ENCODE measurements at places on chromosomes 2 and 18.

DNA sequence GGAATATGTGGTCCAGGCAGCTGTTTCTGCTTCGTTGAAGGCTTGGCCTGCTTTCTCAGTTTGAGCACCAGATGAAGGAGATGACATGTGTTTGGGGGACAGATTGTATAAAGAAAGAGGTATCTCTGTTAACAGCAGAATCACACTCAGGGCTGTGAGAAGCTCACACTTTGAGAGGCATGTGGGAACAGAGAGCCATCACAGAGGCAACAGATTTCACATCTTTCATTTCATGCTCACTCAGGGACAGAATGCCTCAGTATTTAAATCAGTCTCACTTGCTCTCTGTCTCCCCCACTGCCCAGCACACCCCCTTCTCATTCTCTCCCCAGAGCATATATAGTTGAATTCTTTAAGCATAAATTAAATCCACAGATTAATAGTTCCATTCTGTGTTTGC lies 37.4 kb downstream of the KIAA2012 start:
- DNase-seq: peak; percentile 27

GRCh38 chr2:238167761-238168160 lies 9.0 kb downstream of the ERFE start:
- DNase-seq: no peak

GRCh38 chr2:159803235-159803962 lies 5.4 kb upstream of the CD302 start:
- DNase-seq: no peak

GRCh38 chr2:33785201-33786106 lies 186.4 kb upstream of the FAM98A start:
- DNase-seq: no peak

- no peak for DNase-seq
Measured at GRCh38 chr18:51588616-51589015, 391.1 kb upstream of the MEX3C start.

DNA sequence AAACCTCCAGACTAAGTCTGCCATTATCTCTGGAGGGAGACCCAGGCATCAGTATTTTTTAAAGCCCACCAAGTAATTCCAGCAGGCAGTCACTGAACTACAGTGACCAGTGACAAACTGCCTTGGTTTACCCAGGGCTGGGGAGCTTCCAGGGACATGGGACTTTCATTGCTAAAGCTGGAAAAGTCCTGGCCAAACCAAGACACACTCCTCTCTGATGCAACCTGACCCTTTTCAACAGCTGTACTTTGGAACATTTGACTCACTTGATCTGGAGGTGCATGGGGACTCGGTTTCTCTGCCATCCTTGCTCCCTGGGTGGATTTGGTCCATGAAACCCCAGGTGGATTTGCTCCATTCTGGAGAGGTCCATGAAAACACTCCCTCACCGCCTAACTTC lies 7.0 kb downstream of the MRO start:
- DNase-seq: no peak

GRCh38 chr2:86675511-86676015 lies 44.5 kb upstream of the RMND5A start:
- no peak for DNase-seq

- DNase-seq: peak; percentile 27
Measured at GRCh38 chr18:49021433-49022129, 70.8 kb upstream of the SMAD7 start.

DNA sequence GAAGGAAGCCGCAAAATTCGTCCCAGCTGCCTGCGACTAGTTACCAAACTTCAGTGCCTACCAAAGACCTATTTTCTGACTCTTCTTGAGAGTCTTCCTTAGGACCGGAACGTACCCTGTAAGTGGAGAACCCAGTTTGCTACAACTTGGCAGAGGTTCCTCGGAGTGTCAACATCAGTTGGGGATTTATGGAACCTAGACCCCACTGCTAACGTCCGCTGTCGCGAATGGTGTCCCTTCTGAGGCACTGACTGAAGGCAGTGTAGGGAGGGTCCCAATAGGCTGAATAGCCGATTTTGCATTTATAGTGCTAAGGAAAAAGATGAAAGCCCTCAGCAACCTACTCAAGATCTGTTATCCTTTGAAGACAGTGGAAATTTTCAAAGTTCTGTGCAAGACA lies 568 bp upstream of the STK17B start:
- peak; percentile 28 for DNase-seq

GRCh38 chr2:217108086-217108485 lies 248.2 kb upstream of the TNP1 start:
- DNase-seq: no peak

GRCh38 chr2:211737282-211737681 lies 801.3 kb downstream of the ERBB4 start:
- DNase-seq: no peak

GRCh38 chr2:152466980-152467676 lies 132.2 kb downstream of the FMNL2 start:
- DNase-seq: no peak

DNA sequence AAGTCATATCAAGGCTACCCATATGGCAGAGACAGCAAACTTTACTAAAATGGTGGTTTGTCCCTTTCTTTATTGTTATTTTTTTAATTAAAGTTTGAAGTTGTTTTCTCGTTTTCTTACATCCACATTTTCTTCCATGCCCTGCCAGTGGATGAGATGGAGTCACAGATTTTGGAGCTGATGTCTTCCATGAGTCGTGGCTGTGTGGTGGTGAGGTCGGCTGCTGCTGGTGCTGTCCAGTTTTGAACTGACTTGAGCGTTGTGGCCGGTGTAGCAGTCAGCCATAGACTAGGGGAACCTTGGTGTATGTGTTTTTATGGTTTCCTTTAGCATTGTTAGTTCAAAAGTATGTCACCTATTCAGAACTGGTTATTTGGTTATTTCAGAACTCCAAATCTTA lies 182.8 kb downstream of the SH3RF3 start:
- DNase-seq: no peak

- DNase-seq: no peak
Measured at GRCh38 chr2:153939124-153939796, 67.5 kb downstream of the GALNT13 start.

GRCh38 chr2:137173463-137173862 lies 408.1 kb downstream of the THSD7B start:
- DNase-seq: no peak

- no peak for DNase-seq
Measured at GRCh38 chr2:1795261-1796231, 51.2 kb upstream of the PXDN start.

DNA sequence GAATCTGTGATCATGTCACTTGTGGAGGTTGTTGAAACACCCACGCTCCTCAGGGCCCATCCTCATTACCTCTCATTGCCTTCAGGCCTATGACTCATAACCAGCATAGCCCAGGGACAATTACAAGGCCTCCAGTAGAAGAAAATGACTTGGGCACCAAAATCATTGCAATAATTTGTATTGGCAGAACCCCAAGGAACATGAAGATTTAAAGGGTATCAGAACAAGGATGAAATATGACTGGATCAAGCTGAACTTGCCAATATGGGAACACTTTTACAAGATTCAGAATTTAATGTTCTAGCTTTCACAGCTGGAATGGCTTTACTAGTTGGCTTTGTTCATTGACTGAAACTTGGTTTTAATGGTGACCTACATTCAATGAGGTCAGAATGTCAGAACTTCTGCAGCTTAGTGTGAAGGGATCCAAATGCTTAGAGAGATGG lies 156.4 kb downstream of the COPS8 start:
- DNase-seq: no peak

- peak; percentile 85 for DNase-seq
Measured at GRCh38 chr18:58045242-58046092, 1.4 kb downstream of the NEDD4L start.

DNA sequence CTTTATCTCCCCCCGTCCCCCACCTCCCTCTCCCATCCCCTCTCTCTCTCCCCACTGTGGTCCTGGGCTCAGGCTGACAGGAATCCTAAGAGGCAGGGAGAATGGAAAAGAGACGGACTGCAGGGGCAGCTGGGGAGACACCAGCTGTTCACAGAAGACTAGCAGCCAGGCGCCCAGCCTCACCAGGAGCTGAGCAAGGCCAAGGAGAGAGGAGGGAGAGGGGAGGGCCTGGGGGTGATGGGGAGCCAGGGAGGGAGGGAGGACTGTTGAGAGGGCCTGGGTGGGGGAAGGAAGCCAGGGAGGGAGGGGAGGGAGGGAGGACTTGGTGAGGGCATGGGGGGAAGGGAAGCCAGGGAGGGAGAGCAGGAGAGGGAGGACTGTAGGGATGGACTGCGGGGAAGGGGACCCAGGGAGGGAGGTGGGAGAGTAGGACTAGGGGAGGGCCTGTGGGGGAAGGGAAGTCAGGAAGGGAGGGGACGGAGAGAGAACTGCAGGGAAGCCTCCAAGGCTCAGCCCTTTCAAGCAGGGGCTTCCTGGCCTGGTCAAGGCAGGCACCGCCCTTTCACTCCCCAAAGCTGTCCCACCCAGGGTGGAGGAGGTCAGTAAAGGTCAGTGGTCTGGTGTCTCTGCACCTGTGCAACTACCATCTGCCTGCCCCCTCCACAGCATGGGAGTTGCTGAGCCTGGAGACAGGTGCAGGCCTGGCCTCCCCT lies 517.7 kb upstream of the MYT1L start:
- DNase-seq: peak; percentile 97

DNA sequence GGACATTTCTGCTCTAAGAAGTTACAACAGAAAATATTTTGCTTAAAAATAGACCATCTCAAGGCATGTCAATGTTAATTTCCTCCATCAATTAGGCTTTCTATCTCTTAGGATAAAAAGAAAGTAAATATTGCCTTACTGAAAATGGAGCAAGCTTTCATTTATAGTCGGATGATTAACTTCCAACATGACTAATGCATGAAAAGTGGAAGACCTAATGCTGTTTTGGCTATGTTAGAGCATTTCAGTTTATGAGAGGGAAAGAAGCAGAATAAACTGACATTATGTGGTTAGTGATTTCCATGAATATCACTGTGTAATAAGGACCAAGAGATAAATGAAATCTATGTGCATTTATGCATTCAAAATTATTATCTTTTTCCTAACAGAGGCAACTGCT lies 475.2 kb upstream of the UBE2E3 start:
- DNase-seq: no peak

- no peak for DNase-seq
Measured at GRCh38 chr2:32363597-32363996, 6.8 kb downstream of the BIRC6 start.

GRCh38 chr2:161438598-161438997 lies 22.5 kb downstream of the TBR1 start:
- DNase-seq: no peak

- DNase-seq: no peak
Measured at GRCh38 chr2:37377187-37377532, 32.7 kb downstream of the QPCT start.

- peak; percentile 17 for DNase-seq
Measured at GRCh38 chr18:75527848-75528685, 100.6 kb upstream of the SMIM21 start.

- no peak for DNase-seq
Measured at GRCh38 chr2:174585657-174586252, 11.8 kb downstream of the WIPF1 start.

DNA sequence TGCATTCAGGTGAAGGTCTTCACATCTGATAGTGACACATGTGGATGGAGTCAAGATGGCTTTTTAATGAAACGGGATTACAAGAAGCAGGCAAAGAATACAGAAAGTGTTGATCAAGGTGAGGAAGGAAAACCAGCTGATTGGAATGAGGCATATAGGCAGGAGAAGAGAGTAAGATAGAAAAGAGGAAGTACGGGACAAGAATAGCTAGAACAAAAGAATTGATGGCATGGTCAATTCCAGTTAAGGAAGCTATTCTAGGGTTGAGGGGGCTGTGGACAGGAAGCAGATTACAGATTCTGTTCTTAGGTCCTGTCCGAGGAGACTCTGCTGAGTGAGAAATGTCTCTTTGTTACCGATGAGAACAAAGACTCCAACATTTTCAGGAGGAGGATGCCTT lies 13.2 kb upstream of the NCK2 start:
- no peak for DNase-seq

GRCh38 chr18:56678836-56679565 lies 27.8 kb downstream of the WDR7 start:
- no peak for DNase-seq

- DNase-seq: no peak
Measured at GRCh38 chr18:38023871-38024270, 458.3 kb upstream of the CELF4 start.

DNA sequence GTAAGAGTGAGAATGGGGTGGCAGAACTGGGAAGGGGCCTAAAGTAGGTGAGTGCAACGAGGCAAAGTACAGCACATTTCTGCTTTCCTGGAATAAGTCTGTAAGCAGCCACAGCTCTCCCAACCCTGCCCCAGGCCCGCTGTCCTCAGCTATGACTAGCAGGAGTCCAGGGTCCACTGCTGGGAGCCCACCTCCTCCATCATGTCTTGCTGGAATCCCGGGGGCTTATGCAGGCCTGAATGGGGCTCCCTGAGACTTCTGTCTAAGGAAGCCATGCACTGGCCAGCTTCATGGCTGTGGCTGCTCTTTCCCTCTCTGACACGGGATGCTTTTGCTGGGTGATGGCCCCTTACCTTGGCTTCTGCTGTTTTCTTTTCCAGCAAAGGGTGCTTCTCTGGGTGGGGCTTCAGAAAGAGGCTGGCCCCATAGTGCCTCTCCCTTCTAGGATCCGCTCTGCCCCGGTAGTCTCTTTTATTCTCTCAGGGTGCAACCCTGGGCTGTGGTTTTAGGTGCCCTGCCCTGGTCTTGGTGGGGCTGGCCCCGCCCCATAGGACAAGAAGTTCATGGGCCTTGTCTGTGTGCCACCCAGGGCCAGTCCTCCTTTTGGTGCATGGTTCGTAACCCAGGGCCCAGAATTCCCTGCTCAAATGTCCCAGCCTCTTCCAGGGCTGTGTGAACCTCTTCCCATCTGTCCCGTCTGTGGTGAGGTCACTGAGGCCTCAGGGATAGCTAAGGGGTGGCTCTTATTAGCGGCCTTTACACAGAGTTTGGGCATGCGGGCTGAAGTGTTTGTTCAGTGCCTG lies 33.8 kb upstream of the POLE4 start:
- no peak for DNase-seq

DNA sequence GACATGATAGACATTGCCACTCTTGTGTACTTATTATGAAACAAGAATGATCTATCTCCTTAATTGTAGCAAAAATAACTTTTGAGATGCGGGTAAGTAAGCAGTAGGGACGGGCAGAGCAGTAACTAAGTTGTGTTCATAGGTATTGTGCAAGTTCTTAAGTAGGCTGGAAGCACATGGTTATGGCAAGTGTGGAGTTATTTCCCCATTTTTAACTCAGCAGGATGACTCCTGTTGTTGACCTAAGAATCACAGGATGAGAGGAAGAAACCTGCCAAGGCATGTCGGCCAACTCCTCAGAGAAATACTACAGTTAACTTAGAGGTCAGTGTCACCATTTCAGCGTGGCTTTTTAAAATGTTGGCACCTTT lies 51.1 kb upstream of the FN1 start:
- no peak for DNase-seq

DNA sequence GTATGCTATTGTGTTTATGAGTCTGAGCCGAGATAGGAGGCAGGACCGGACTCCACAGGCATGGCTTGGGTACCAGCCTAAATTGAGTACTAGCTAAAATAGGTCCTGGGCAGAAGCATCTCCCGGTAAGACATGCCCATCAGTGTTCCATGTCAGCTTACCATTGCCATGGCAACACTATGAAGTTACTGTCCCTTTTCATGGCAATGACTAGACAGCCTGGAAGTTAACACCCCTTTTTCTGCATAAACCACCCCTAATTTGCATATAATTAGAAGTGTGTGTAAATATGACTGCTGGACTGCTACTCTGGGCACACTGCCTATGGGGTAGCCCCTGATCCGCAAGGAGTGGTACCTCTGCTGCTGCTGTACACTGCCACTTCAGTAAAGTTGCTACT lies 1005.1 kb upstream of the FAM98A start:
- DNase-seq: no peak

GRCh38 chr18:35991696-35992095 lies 19.2 kb downstream of the RMP24 start:
- DNase-seq: no peak

Data from NCI-H524 (cell line).